ENCODE measurements at places on chromosomes 13 and 19.
A peak's percentile ranks its signal among the peaks of the same experiment; 100 is the strongest.

DNA sequence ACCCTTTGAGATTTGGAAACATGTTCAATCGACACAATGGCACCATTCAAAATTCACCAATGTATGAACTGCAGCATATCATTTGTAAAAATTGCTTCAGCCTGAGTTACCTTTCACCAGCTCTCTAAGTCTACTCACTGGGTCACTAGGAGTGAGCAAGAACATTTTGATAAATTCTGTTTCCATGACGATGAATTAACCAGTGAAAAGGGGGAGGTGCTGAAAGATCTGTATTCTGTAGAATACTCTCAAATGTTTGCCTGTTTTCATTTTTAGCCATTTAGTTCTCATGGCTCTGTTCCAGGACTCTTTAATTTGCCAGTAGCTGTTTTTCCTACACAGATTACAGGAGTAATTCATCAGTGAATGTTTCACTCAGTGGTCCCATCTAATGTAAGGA, 883.4 kb downstream of the DIAPH3 start:
- no peak for DNase-seq

DNA sequence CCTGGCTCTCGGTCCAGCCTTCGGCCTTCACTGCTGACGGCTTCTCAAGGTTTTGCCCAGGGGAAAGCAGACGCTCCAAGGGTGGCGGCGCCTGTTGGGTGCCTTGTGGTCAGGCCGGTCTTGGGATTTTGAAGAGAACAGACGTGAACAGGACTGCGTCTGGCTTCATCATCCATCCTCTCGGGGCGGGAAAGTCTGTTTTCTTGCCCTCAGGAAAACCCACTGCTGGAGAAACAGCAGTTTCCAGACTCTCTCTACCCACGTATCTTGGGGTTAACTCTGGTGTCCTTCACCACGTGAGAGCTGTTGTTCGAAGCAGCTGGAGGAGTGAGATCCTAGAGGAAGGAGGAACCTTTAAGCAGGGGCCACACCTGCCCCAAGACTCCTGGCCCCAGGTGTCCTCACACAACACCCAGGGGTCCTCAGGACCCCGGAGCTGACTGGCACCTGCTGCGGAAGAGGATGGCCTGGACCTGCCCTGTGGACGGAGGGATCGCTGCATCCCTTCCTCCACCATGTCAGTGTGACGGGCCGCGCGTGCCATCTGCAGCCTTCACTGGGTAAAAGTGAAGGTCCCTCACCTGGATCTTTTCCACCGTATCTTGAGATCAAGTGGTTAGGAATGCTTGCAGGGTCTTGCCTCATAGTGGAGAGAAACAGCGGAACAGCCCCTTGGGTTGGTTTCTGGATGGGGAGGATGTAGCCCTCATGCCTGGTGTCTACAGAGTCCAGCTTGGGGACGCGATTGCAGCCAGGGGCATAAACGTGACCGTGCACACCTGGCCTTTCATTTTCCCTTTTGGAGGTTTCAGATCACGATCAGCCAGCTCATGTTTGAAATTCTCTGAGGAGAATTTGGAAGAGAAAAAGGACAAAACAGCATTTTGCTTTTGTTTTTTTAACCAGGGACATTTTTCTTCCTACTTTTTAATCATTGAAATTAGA, 69.5 kb upstream of the MCF2L start:
- peak; percentile 6 for DNase-seq

DNA sequence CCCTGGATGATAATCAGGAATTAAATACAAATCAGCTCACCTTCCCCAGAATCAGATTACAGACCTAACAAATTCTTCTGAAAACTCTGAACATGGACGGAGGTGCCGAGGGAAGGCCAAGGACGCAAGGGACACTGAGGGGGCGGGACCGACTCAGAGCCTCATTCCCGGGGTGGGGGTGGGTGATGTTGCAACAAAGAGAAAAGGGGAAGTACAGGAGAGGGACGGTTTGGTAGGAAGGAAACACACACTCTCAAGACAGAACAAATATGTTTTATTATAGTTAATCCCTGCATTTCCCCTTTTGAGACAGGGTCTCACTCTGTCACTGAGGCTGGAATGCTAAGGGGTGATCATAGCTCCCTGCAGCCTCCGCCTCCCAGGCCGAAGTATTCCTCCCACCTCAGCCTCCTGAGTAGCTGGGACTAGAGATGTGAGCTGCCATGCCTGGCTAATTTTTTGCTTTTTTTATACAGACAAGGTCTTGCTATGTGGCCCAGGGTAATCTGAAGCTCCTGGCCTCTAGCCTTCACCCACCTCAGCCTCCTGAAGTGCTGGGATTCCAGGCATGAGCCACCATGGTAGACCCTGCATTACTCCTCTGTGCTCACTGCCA, 786 bp upstream of the LILRA2 start:
- DNase-seq = no peak

DNA sequence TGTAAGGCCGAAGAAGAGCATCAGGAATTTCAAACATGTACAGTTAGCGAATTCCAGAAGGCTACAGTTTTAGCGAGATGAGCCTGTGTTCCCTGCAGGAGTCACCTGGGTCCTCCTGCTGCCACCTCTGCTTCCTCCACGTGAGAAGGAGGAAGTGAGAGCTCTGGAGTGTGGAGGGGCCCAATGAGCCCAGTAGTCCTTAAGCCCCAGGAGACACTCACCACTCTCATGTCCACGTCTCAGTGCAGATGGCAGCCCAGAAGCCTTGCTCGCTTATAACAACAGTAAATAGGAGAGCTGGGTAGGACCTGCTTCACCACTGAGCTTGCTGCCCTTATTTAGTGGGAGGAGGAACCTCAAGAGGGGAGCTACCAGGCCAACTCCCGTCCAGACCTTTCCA, 44.3 kb downstream of the SERP2 start:
- no peak for DNase-seq

- no peak for DNase-seq
Measured at GRCh38 chr13:98878486-98879126, 99.3 kb downstream of the DOCK9 start.

DNA sequence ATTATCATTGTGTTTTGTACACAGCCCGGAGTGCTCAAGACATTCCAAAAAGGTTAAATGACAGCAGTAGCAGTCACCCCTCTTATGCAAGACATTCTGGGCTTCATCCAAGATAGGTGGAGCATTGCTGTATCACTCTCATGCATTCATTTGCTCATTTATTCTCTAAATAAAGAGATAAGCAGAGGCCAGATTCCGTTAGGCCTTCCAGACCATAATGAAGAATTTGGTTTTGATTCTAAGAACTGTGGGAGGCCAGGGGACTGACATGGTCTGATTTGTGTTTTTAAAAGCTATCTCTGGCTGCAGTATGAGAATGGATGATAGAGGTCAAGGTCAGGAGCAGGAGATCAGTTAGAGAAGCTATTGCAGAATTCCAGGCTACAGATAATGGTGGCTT, 145.8 kb downstream of the KCNRG start:
- DNase-seq = no peak

GRCh38 chr13:20101467-20102316, 59.2 kb downstream of the GJA3 start:
- DNase-seq = no peak

GRCh38 chr13:113466383-113466782, 13.1 kb upstream of the ADPRHL1 start:
- DNase-seq = no peak

DNA sequence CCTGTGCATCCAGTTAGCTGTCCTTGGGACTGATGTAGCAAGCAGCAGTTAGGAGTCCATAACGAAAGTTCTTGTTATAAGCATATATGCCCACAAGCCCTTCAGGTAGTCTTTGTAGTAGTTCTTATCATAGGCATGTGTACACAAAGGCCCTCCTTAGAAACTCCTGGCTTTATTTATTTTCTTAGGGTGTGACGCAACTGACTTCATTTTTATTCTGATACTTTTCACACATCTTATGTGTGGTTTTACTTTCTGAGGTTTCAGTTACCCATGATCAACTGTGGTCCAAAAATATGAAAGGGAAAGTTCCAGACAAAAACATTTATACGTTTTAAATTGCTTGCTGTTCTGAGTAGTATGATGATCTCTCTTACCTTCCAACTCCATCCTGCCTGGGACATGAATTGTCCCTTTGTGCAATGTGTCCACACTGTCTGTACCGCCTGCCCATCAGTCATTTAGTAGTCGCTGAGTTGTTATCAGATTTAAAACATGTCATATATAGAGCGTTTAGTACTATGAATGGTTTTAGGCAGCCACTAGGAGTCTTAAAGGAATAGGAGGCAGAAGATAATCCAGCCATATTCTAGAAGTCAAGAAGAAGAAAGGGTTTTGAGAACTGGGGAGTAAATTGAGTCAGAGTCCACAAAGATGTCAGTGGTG, 19.4 kb downstream of the GPC5 start:
- DNase-seq = no peak

- DNase-seq = no peak
Measured at GRCh38 chr19:38805180-38805579, 7.6 kb downstream of the LGALS4 start.

DNA sequence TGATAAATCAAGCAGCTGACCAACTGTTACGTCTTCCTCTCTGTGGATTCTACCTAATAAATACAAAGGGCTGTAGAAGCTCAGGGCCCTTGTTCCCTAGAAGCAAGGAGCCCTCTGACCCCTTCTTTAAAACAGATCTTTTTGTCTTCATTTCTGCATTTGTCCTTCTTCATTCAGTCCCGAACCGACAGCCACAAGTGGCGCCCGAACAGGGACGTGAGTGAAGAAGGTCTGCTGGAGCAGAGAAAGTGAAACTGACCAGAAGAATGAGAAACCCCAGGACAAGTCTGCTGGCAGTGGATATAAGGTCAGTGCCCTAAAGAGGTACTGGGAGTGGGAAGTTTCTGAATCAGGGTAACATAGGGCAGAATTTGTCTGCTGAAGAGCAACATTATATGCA, 13.1 kb downstream of the ZNF773 start:
- DNase-seq = no peak

DNA sequence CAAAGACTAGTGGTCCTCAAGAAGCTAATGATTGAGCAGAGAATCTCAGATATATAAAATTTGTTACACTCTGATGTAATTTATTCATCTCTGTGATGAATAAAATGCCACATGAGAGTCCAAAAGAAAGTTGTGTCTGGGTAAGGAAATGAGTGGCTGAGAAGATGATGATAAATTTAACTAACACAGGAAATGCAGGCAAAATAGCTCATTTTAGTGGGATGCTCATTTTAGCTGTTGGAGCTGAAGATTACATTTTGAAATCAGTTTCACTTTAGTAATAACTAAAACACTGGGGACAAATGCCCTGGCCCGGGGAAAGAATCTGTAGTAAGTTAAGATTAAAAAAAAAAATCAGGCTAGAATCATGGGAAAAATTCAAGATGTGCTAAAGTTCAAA, 35.2 kb downstream of the SPRY2 start:
- DNase-seq = no peak

DNA sequence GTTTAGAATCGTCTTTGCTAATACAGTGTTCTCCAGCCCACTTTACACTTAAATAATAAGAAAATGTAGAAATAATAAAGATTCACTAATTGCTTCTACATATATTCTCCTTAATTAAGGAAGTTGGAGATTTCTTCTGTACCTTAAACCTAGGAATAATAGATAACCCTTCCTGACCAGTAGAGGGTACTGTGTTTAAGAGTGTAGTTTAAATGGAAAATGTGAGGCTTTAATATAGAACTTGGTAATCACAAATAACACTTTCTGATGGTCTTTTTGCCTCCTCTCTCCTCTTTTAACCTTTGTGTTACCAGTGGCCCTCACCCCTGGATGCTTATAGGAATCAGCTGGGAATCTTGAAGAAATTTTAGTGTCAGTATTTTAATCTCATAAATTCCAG, 20.7 kb downstream of the POMP start:
- no peak for DNase-seq

GRCh38 chr13:62309904-62310303, 894.3 kb upstream of the PCDH20 start:
- DNase-seq = no peak

GRCh38 chr19:45428384-45429231, 4.9 kb upstream of the ERCC1 start:
- DNase-seq = no peak

GRCh38 chr13:31394506-31394905, 194.7 kb downstream of the B3GLCT start:
- no peak for DNase-seq

DNA sequence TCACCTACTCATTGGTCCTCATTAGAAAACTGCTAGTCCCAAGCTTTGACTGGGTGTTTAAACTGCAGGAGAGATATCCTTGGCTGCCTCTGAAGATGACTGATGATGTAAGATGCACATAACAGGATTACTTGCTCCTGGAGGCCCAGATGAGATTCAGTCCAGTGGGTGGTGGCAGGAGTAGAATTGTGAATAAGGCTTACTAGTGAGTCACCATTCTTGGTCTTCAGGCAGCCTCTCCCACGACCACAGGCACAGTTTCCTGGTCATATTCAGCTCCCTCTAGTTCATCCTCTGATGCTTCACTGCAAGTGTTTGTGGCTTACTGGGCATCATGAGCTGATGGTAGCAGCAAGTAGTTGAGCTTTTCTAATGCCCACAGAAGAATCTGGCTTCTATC, 12.1 kb downstream of the SERTM1 start:
- DNase-seq = no peak

- DNase-seq = no peak
Measured at GRCh38 chr19:48961673-48962028, 3.5 kb upstream of the FTL start.

GRCh38 chr13:113656003-113656588, 1.9 kb downstream of the ATP4B start:
- no peak for DNase-seq

- DNase-seq = no peak
Measured at GRCh38 chr13:113140677-113141600, 17.5 kb upstream of the PROZ start.

DNA sequence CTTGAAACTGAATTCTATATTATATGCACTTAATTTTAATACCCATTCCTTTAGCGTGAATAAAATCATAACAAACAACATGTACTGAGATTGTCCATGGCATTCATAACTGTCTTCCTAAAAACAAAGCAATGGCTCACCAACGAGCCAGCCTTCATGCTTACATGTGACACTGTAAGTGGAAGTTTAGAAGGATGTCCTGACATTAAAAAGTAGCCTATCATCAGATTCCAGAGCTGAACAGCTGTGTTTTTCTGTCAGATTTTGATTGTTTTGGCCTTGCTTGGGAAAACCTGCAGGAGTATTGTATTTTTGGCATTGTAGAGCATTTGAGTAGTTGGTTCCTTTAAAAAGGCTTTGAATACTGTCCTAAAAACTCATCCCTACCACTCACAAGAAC, 21.3 kb downstream of the ANKRD10 start:
- DNase-seq = no peak

- no peak for DNase-seq
Measured at GRCh38 chr19:1379126-1379905, 4.4 kb upstream of the NDUFS7 start.

GRCh38 chr13:41150058-41150457, 17.5 kb upstream of the KBTBD6 start:
- no peak for DNase-seq

- DNase-seq = no peak
Measured at GRCh38 chr19:42277821-42278451, 8.9 kb downstream of the CIC start.
